Activated CD8-positive, alpha-beta memory T cell treated with anti-CD3 and anti-CD28 coated beads for 4 hours (primary cell): ENCODE measurements at places on chromosomes 12 and 14.

- no peak for DNase-seq
These were observed 82.6 kb upstream of the HMGA2 start for GRCh38 chr12:65741656-65742017.

DNA sequence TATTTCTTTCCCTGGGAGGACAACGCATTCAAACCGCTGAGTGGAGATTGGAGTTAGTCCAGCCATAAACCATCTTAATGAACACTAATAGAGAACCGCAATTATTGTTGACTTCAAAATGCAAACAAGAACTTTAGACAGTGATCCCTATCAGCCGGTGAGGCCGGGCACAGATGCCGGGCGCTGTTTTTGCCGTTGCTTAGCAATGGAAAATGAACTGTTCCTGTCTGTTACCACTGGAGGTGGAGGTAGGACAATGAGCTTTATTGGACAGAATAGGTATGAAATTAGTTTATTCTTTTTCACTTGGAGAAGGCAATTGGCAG lies 216.8 kb downstream of the TTC8 start:
- no peak for DNase-seq

- DNase-seq = no peak
These were observed 22.0 kb upstream of the WDR89 start for GRCh38 chr14:63663428-63664341.

GRCh38 chr12:94289461-94290312 lies 141.3 kb downstream of the PLXNC1 start:
- no peak for DNase-seq

- no peak for DNase-seq
These were observed 56.7 kb upstream of the BICD1 start for GRCh38 chr12:32049956-32050355.

DNA sequence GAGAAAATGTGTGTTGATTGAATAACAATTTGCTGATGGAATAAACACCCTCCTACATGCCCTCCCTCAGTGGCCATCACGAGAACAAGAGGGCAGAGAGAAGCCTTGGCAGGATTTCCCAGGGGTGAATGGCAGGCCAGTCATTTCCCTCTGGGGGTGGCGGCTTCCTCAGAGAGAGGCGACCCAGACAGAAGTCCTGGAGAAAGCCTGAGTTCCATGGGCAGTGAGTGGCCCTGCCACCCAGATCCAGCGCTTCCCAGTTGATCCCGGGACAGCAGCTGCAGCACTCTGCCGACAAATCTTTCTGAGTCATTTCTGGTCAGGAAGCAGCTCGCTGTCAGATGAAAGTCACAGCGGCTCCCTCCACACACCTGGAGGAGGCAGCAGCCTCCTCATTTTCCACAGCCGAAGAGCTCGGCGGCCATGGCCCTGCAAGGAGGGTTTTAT lies 123.0 kb downstream of the SCARB1 start:
- no peak for DNase-seq

DNA sequence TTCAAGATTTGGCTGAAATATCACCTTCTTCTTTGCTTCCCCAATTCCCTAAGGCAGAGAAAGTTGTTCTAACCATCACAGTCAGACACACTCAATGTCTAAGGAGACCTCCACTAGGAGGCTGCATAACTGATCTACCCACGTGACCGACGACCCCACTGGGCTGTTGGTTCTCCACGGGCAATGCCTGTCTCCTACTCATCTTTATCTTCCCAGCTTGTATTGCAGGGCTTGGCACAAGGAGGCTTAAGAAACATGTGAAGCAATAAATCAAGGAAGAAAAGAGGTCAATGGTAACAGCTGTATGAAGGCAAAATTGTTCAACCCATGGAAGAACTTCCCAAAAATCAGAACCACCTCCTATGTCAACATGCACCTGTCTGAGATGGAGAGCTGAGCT lies 27.1 kb downstream of the NT5DC3 start:
- no peak for DNase-seq
